CD4-positive, CD25-positive, alpha-beta regulatory T cell (primary cell): ENCODE measurements at places on chromosomes 1 and 21.
A peak's percentile ranks its signal among the peaks of the same experiment; 100 is the strongest.

DNA sequence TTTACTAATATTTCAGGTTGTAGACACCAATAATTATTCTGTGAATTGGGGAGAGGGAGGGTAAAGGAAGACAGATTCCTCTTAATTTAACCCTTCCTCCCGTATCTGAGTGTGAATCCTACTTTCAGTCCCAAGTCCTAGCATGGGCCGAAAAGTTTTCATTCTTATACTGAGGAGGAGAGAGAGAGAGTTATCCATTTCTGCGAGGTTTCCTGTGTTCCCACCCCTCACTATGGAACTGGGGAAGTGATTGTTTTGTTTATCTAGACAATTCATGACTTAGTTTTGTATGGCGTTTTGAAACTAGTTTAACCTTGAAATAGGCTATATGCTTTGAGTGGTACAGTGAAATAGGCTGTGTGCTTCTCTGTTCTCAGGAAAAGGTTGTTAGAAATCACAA lies 134.0 kb upstream of the DPYD start:
- DNase-seq = no peak

DNA sequence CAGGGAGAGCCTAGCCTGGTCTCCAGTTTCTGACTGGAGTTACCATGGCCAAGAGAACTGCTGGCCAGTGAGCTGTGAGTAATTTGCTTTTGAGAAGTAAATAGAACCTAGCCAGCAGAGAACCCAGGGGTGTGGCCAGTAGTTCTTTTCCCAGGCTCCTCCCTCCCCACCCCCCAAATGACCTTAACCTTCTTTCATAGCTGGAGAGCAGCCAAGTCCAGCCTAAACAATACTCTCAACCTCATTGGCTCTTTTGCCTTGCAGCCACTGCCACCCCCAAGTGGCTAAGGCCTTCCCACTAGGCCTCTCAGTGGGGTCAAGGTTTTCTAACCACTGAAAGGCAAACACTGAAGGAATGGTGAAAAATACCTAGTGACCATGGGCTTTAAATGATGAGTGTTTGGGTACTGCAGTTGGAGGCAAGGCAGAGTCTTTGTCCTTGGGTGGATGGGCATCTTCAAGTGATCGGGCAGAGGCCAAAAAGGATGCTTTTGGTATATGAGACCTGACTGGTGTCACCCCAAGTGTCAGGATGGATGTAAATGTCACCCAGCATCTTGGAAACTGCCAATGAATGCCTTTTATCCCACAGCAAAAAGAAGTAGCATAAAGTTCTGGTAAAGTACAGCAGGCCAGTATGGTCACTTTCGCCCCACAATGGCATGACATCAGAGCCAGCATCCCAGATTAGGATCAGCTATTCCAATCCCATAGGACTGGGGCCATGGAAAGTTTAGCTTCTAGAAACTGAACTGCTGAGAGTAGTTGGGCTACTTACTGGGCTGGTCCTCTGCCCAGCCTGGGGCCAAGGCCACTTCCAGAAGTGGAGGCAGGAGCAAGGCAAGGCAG lies 3.5 kb upstream of the PIGV start:
- no peak for DNase-seq

- no peak for DNase-seq
Measured at GRCh38 chr1:8426996-8427395, 109.1 kb downstream of the SLC45A1 start.

DNA sequence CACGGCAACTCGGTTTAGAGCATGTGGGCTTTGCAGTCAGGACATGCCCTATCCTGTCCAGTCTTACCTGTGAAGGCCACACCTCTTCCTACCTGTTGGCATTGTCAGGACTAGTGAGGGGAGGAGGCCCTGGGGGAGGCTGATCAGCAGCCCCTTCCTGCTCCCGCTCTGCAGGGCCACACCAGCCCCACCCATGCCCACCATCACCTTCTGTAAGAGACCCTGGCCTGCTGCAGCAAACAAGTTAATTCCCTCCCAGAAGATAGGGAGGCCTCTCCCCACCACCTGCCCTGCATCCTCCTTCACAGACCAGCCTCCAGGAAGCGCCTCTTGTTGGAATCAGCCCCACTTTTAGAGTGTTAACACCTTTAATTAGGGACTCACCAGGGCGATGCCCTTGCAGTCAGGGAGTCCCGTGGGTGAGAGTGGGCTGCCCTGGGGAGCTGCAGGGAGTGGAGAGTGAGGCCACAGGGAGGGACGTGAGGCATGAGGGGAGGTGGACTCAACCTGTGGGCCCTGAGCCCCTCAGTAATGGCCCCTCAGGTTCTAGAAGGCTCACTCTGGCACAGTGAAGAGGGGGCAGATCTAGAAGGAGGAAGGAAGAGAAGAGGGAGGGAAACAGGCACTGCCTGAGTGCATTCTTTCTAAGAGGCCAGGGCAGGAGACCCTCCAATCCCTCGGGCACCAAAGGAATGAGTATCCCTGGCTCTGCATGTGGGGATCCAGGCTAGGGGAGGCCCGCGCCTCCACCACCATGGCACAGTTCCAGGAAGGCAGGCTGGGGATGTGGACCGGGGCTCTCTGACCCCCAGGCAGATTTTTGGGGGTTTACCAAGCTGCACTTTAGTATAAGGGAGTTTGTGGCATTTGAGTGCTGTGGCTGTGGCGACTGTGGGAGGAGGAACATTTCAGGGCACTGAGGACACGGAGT lies 8.2 kb downstream of the UMODL1 start:
- DNase-seq = no peak

GRCh38 chr1:17078991-17079868 lies 25.4 kb upstream of the SDHB start:
- DNase-seq = no peak

GRCh38 chr1:14626869-14627607 lies 28.6 kb downstream of the KAZN start:
- DNase-seq = no peak

- no peak for DNase-seq
Measured at GRCh38 chr1:201916649-201917249, 28.1 kb downstream of the SHISA4 start.

GRCh38 chr1:223110952-223111351 lies 32.1 kb downstream of the TLR5 start:
- no peak for DNase-seq

- DNase-seq = no peak
Measured at GRCh38 chr1:204685236-204686006, at the start of gene LRRN2. TSS of gene LRRN2 (minus strand) at chr1:204685738. CDS start at chr1:204619992, 65,746 bp downstream.

- DNase-seq = no peak
Measured at GRCh38 chr21:18772897-18773296, 369.3 kb upstream of the TMPRSS15 start.

GRCh38 chr1:218171302-218171893 lies 113.7 kb upstream of the RRP15 start:
- DNase-seq = peak; percentile 28

- DNase-seq = no peak
Measured at GRCh38 chr1:50508040-50508586, 84.9 kb upstream of the DMRTA2 start.

DNA sequence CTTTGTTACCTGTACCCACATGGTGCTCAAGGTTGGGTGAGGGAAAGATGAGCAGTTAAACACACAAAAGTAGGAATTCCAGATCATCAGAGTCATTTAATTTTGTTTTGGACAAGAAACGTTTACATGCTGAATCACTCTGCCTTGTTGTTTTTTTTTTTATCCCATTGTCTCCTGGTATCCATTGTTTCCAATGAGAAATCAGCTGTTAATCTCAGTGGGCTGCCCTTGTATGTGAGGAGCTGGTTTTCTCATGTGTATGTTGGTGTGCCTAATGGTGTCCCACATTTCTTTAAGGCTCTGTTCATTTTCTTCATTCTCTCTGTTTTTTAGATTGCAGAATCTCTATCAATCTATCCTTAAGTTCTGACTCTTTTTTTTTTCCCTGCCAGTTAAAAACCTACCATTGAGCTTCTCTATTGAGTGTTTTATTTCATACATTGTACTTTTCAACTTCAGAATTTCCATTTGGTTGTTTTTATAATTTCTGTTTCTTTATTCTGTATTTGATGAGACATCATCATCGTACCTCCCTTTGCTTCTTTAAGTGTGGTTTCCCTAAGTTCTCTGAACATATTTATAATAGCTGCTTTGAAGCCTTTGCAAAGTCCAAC lies 8.8 kb upstream of the OBSCN start:
- DNase-seq = no peak

GRCh38 chr1:80933346-80933745 lies 867.4 kb upstream of the ADGRL2 start:
- no peak for DNase-seq

DNA sequence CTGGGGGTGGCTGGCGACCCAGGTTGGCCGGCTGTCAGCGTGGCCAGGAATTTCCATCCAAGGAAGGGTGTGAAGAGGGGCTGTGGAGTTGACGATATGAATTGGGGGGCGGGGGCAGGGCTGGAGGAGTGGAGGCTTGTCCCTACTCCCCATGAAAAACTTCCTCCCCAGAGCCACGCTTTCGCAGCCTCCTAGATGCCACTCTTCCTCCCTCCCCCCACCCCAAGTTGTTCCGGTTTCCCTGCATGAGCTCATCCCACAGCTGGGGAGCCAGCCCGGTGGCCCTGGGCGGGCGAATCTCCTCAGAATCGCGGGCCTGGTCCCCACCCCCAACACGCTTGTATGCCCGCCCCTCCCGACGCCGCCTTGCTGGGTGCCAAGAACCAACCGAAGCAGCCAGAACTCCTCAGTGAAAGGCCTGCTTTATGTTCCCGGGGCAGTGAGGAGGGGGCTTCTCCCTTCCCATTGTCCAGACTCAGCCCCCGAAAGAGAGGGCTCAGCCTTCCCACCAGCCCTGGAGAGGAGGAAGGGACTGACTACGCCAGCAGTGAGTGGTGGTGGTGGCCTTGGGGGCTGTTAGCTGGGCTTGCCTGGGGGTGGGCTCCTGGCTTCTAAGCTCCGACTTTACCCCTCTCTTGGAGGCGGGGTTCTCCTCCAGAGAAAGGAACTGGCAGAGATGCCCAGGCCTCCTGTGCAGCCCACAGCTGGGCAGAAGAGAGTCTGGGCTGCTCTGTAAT lies 1.8 kb upstream of the CSMD2 start:
- DNase-seq = no peak

GRCh38 chr1:207908107-207908734 lies 2.7 kb downstream of the CD34 start:
- DNase-seq = no peak

DNA sequence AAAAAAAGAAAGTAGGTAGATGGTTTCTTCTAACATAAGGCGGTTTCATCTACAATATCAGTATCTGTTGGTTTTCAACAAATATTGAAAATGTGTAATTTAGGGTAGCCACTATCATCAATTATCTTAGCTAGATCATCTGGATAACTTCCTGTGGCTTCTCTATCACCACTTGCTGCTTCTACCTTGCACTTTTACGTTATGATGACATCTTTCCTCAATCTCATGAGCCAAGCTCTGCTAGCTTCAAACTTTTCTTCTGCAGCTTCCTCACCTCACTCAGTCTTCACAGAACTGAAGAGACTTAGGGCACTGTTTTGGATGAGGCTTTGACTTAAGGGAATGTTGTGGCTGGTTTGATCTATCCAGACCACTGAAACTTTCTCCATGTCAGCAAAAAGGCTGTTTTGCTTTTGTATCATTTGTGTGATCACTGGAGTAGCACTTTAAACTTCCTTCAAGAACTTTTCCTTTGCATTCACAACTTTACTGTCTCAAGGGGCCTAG lies 144.9 kb upstream of the HP1BP3 start:
- no peak for DNase-seq
